ENCODE measurements at places on chromosomes 12 and 14.

DNA sequence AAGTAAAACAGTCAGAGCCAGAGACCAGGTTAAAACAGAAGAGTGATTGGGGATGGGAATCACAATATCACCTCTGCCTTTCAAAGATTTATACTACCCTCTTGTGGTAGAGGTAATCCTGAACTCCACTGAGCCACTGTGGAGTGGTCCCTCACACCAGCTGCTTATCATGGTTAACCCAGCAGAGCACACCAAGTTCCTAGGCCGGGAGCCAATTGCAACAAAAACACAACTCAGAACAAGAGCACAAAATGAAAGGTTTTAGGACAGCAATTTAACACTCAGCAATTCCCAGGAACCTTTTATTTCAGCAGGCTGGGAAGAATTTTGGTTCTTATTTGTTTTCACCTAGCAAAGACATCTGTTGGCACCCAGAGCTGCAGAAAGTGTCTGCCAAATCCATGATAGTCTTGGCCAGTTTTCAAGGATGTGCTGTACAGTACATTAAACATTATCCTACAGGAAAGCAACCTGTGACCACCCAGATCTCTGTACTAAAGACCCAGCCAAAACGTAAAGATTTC lies 220.5 kb upstream of the ATXN7L3B start:
- no peak for DNase-seq

- no peak for DNase-seq
These were observed 96.8 kb upstream of the NTF3 start for GRCh38 chr12:5335069-5335468.

- peak; percentile 60 for DNase-seq
These were observed 37.0 kb upstream of the NT5DC3 start for GRCh38 chr12:103877934-103878510.

GRCh38 chr14:39841088-39841487 lies 408.9 kb upstream of the FBXO33 start:
- DNase-seq: no peak

GRCh38 chr14:71179066-71179465 lies 271.8 kb downstream of the PCNX1 start:
- no peak for DNase-seq

GRCh38 chr14:74524076-74524811 lies 30.7 kb downstream of the ISCA2 start:
- no peak for DNase-seq

DNA sequence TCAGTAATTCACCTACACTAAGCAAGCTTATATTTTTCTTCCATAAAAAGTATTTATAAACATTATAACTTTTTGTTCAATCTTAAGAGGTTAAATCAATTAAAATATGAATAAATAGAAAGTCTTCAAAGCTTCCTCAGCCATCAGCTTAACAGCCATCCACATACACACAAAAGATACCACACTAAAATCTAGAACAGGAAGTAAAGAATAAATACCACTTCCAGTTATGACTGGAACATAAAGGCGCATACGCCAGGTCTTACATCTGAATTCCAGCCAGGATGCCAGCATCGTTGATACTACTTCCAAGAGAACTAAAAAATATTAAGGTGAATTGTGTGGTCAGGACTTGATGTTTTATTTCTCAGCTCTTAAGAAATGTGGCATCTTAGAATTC lies 17.0 kb downstream of the SIX1 start:
- DNase-seq: no peak

DNA sequence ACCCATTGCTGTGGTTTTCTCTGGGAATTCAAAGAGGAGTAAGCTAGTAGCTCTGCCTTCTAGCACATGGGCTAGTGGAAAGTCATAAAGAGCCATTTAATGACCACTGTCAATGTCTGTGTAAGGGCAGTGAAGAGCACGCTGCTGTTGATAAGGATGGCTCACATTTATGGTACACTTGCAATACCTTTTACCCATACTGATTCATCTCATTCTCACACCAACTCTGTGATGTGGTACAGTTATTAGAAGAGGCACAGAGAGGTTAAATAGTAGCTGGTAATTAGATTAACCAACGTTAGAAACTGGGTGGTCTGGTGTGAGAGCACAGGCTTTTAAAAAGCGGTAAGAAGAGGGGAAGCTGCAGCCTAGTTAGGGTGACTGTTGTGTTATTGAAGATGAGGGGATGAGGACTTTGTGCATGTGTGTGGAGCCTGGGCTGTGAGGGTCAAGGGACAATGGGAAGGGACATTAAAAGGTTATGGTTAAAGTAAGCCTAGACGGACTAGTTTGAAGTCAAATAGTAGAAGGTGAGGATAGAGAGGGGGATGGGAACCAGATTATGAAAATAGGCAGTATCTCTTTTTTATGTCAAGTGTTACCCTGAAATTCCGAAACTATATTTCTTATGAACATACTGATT lies 25.2 kb downstream of the RASSF3 start:
- no peak for DNase-seq

- no peak for DNase-seq
These were observed 9.2 kb upstream of the HIP1R start for GRCh38 chr12:122825773-122826724.

DNA sequence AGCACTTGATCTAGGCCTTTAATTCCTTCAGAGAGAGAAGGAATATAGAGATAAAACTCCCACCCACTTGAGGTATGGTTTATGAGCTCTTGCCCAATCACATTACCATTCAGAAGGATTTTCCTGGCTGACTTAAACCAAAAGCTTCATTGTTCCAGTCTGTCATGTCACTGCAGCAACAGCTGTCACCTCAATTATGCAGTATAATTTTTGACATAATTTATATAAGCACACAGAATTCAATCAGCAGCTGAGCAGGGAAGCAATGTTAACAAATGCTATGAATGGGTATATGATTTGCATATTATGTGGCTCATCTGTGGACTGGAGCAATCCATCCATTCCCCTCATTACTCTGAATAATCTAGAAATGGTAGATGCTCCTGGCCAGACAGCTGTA lies 40.3 kb downstream of the CBX5 start:
- no peak for DNase-seq

DNA sequence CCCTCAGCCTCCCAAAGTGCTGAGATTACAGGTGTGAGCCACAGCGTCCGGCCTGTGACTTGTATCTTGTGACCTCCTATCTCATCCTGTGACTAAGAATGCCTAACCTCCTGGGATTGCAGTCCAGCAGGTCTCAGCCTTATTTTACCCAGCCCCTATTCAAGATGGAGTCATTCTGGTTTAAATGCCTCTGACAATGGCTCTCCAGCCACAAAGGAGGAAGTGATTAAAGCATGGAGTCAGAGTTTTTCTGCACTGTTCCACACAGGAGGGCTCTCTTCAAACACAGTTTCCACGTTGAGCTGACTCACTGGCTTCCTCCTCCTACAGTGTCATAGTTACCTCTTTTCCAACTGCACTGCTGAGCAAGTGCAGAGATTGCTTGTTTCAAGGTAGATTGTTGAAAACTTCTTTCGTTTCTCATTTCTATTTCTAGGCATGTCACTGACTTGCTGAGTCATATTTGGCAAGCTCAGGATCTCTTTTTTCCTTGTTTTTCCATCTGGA lies 383.8 kb downstream of the PCNX1 start:
- DNase-seq: no peak

- peak; percentile 85 for DNase-seq
These were observed 17.8 kb downstream of the NANOG start for GRCh38 chr12:7806863-7807487.

- no peak for DNase-seq
These were observed 26.3 kb downstream of the KLRK1 start for GRCh38 chr12:10363658-10363913.

DNA sequence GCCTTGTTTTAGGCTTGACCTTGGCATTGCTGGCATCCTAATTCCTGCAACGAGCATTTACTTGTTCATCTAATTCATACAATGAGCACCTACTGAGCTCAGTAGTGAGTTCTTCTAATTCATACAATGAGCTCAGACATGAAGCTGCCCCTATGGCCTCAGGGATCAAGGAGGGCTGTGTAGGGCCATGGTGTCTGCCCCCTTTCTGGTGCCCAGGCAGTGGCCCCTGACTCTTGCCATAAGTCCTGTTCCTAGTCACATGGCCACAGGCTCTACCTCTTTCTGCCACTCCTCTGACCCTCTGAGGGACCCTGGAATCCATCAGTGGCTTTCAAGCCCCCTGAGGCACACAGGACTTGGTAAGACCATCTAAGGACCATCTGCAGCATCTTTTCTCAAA lies 148.8 kb downstream of the ZFP36L1 start:
- no peak for DNase-seq

DNA sequence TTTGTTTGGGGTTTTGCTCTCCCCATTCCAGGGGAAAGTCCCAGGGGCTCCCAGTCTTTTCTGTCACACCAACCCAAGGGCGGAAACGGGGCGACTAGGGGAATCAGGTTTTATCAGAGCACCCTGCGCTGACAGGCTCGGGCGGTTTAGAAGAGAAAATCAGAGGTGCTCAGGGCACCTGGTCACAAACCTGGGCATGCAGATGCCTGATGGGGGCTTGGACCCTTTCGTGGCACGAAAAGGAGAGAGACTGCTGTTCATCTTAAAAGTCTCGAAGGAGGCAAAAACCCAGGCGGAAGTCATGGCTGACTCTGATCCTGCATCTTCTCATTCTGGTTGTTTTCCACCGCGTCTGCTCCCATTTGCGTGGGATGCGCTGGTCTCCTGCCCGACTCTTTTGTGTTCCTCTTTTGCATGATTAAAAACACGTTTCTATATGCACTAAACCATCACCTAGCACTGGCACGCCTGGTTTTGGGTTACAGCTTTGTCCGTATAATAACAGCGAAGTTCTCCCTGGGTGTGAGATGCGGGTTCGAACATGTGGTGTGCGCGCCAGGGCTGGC lies 13.2 kb downstream of the OTX2 start:
- no peak for DNase-seq

- DNase-seq: no peak
These were observed 56.3 kb downstream of the BHLHE41 start for GRCh38 chr12:26068503-26068902.

- DNase-seq: no peak
These were observed 344.1 kb upstream of the PDE3A start for GRCh38 chr12:20024194-20024593.

DNA sequence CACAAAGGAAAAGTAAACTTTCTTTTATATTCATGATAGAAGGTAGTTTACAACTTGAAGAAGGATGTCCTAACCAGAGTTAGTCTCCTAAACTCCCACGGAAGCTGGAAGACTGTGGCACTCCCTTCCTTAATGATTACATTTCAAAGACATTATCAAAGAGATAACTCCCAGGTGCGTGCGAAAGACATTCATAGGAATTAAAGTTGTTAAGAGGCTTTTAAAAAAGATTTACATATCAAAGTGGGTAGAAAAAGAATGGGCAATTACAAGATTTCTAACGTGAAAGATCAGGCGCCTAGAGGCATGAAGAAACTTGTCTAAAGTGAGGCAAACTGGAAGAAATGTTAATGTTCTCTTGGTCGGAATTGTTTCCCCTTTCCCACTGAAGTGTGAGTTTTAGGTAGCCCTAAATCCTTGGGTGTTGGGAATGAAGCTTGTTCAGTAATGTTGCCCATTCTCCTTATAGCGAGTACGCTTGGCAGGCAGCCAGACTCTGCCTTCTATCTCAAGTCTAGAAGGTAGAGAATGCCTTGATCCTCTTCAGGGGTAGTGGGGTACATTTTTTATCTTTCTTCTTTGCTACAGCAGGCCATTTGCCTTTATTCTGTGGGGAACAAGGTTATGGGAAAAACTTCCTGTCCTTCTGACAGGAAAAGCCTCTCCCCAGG lies 642.0 kb downstream of the SLC6A15 start:
- DNase-seq: no peak

DNA sequence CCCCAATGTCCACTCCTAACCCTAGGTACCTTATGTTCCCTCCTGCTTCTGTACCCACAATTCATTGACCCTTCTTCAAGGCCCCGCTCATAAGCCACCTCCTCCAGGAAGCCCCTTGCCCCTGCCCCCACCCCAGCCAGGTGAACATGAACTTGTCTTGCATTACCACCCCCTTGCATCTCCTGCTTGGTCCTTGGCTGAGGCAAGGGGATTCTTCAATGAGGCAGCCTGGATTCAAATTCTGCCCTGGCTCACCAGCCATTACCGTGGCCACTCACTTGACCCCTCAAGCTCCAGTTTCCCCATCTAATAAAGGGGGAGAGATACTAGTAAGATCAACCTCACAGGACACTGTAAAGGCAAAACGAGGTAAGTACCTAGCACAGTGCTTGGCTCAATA lies 193.1 kb downstream of the DICER1 start:
- no peak for DNase-seq

DNA sequence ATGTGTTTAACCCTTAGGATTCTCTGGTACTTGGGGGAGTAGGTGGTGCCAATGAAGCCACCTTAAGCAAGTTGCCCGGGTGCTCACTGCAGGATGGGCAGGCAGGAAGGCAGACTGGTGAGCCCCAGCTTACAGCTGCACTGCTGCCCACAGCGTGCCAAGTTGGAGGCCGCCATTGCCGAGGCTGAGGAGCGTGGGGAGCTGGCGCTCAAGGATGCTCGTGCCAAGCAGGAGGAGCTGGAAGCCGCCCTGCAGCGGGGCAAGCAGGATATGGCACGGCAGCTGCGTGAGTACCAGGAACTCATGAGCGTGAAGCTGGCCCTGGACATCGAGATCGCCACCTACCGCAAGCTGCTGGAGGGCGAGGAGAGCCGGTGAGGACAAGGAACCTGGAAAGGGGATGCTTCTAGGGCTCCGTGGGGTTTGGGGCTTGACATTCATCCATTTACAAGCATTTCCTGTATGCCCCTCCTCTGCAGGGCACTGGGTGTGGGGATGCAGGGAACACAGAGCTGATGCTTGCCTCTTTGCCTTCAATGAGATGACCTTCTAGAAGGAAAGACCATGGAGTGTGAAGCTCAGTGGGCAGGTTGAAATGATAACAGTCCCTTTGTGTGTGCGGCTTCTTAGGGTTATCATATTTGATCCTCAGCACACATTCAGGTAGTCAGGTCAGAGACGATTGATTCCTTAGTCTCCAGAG lies 12.4 kb downstream of the KRT7 start:
- no peak for DNase-seq

GRCh38 chr12:6914246-6914946 lies at the start of gene ENO2:
Gene ENO2, plus strand, starts transcription at chr12:6914580. Its CDS starts 1,253 bp downstream, at chr12:6915833.
- peak; percentile 78 for DNase-seq

DNA sequence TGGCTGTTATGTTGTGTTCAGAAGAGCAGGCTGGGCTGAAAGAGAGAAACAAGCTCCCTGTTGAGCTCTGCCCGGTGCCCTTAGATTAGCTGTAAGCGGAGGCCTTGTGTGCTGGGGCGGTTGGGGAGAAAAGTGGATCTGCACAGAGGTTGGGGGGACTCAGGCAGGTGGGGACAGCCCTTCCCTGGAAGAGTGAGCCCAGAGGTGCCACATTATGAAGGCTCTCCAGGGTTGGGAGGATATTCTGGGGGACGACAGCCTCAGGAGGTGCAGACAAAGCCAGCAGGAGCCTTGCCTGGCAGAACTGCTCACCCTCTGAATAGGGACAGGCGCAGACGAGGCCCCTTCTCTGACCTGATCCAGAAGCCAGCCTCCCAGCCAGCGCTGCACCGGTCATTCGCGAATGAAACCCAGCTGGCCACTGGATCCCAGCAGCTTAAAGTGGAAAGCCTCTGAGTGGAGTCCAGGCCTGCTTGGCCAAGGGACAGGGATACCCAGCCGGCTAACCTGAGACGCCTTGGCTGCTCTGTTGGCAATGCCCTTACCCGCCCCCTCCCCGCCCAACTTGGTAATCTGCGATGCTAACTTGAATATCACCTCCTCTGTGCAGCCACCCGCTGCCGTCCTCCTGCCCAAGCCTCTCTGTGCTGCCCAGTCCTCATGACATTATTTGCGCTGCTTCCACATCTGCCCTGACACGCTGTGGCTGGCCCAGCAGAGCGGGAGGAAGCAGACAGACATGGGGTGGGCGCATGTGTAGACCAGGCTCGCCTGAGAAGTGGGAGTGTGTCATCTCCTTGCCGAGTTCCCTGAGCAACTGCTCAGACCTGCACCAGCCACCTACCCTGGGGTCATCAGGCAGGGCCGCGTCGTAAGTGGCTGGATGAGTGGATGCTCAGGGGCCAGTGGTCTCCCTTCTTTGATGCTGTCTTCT lies 5.6 kb downstream of the HIP1R start:
- no peak for DNase-seq
